ENCODE measurements at places on chromosomes 1 and 21.

- no peak for DNase-seq
These were observed 18.2 kb downstream of the RCAN1 start for GRCh38 chr21:34596561-34597271.

DNA sequence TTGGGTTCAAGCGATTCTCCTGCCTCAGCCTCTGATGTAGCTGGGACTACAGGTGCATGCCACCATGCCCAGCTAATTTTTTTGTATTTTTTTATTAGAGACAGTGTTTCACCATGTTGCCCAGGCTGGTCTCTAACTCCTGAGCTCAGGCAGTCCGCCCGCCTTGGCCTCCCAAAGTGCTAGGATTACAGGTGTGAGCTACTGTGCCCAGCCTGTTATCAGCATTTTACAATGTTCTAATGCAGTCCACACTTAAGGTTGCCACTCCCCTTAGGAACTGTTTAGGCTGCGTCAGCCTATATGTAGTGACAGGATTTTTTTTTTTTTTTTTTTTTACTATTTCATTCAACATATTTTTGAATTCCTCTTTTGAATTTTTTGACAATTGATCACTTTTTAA, 30.2 kb downstream of the AGPAT3 start:
- no peak for DNase-seq

DNA sequence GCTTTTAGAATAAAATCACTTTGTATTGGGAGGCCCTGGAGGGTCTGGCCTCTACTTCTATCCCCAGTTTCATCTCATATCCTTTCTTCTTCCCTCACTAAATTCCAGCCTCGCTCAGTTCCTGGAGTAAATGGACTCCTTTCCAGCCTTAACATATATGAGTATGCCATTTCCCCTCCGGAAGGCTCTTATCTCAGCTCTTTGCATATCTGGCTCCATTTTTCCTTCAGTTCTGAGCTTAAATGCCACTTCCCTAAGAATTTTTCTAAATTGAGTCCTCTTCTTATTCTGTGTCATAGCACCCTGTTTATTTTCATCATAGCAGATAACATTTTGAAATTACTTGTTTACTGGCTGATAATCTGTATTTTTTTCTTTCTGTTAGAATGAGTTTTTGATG, 20.2 kb upstream of the DUSP10 start:
- DNase-seq = no peak

DNA sequence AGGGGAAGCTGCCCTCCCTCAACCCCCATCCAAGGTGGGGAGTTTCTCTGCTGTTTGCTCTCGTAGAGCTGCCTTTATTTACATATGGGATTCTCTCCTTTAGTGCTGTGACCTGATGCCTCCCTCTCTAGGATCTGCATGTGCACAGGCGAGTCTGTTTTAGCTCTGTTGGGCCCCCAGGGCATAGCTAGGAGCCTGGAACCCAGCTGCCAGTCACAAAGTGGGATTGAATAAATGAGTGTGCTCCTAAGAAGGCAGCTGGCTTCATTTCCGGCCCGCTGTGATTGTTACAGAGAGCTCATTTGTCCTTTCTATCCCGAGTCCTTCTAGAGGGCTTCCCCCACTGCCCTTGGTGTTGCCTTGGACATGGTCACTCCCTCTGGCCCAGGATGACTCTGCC, 176.6 kb downstream of the GRIK3 start:
- DNase-seq = no peak

GRCh38 chr1:159913451-159914192, 11.7 kb downstream of the TAGLN2 start:
- DNase-seq = peak; percentile 66

- no peak for DNase-seq
These were observed 11.4 kb upstream of the PRELP start for GRCh38 chr1:203464226-203464625.

GRCh38 chr1:113307771-113308445, 82.4 kb upstream of the MAGI3 start:
- no peak for DNase-seq
